Suppressor macrophage treated with lipopolysaccharide for 4 hours (primary cell): ENCODE measurements at places on chromosomes 13 and 19.

GRCh38 chr13:113041293-113041690 is 64.3 kb upstream of the F7 start:
- DNase-seq, result no peak

DNA sequence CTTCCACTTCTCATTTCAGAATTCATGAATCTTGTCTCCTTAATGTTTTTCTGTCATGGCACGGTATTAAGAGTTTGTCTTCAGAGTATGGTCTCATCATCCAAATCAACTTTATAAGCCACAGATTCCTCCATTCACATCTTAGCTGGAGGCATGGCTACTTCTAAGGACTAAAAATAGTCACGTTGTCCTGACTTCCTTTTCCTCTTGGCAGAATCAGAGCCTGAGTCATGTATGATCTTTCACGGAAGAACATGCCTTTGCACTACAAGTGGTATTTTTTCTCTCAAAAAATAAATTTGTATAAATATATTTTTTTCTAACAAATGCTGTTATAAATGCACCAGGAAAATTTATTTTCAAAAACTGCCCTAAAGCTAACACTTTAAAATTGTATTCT is 71.4 kb downstream of the ALOX5AP start:
- peak; percentile 71 for DNase-seq

DNA sequence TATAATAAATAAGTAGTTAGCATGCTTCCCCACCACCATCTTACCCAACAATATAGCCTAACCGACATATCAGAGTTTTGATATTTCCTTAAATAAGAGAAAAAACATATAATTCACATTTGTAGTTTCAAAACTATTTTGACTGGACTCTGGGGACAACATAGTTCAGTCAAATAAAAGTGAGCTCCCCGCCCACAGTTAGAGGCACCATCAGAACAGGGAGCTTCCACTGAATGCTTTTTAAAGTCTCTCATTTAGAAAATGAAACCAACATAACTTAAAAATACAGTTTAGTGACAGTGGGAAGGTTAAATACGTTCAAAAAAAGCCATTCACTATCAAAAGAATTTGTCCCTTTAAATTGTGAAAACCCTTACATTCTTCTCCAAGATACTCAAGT is 92.8 kb downstream of the EPSTI1 start:
- DNase-seq, result peak; percentile 20

DNA sequence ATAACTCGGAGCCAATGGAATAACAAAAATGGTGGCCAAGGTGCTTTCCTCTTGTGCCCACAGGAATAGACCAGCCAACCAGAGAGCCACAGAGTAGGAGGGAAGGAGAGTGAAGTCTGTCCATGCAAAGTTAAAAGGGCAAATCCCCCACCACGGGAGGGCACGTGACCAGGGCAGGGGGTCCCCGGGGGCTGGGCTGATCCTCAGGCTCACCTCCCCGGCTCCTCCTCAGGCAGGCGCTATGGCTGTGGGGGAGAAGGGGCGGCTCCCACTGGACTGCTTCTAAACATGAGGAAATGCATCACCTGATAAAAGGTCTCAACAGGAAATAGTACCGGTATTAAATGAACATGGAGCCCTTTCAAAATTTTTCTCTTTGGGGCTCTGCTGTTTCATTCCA is 73.2 kb upstream of the SLC15A1 start:
- no peak for DNase-seq

GRCh38 chr13:85709072-85709471 is 90.1 kb downstream of the SLITRK6 start:
- DNase-seq, result no peak

DNA sequence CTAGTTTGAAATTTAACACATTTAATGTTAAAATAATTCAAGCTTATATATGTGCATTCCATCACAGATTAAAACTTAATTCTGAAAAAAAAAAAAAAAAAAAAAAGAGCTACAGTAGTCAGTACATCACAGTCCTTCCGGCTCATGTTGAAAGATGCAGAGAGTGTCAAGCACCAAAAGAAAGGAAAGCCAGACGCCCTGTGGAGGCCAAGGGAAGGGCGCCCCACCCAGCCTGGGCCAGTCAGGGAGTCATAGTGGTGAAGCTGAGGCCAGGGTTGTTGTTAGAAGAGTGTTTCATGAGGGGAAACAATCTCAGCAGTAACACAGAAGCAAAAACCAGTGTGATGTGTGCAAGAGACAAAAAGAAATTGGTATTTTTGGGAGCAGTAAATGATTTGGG is 375.3 kb downstream of the MTUS2 start:
- no peak for DNase-seq

DNA sequence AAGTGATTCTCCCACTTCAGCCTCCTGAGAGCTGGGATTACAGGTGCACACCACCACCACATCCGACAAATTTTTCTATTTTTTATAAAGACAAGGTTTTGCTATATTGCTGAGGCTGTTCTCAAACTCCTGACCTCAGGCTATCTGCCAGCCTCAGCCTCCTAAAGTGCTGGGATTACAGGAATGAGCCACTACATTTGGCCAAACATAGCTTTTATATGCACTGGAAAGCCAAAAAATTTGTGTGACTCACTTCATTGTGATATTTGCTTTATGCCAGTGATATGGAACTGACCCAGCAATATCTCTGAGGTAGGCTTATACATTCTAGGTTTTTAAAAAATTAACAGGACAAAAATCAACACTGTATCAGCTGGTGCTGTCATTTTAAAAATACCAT is 26.8 kb upstream of the ACOD1 start:
- DNase-seq, result no peak

DNA sequence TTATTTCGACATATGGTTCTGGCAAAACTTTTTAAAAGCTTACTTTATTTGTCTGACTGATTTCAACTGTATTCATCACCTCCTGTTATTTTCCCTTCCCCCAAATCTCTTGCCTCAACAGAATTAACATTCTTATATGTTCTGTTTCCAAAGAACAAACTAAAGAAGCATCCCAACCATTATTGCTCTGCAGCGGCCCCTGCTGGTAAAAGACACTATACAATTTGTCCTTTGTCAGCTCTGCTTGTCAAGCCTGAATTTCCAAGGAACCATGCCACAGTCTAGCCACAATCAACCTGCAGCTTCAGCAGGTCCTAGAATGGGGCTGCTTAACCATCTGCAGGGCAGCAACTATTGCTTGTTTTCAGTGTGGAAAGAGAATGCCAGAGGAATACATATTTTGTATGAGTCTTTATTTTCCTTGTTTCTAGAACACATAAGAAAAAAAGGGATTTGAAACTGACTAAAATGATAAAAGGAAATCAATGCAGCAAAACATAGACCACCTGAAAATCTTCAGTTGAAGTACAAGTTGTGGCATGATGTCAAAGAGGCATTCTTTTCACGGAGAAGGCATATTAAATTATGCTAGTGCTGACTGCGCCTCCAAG is 845.3 kb downstream of the DIAPH3 start:
- DNase-seq, result peak; percentile 82

- DNase-seq, result no peak
Measured at GRCh38 chr19:14407605-14408484, 11.3 kb downstream of the DDX39A start.

- no peak for DNase-seq
Measured at GRCh38 chr13:35468195-35468594, 8.3 kb downstream of the MAB21L1 start.

- no peak for DNase-seq
Measured at GRCh38 chr13:101747039-101747438, 294.6 kb downstream of the ITGBL1 start.

GRCh38 chr19:18520848-18521691 is 800 bp downstream of the ELL start:
- DNase-seq, result peak; percentile 47

GRCh38 chr13:48533961-48534600 is 1.2 kb upstream of the RCBTB2 start:
- no peak for DNase-seq

GRCh38 chr13:113064000-113064533 is 41.5 kb upstream of the F7 start:
- no peak for DNase-seq

DNA sequence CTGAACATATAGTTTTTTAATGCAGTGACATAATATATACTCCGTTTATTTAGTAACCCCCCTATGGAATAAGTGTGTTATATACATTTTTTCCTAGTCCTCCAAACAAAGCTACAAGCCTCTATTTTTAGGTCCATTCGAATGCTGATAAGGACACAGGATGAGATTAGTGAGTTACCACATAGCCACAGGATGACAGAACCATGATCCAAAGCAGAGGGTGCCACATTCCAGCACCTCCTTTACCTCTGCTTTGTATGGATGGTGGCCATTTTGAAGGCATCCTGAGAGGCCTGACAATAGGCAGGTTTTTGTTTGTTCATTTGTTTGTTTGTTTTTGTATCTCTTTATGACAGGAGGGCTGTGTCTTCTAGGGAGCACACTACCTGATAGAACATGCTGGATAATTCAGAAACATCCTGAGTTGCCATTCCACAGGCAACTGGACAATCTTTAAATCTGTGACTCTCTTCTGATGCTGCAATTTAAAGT is 186.3 kb downstream of the MTUS2 start:
- DNase-seq, result no peak

GRCh38 chr13:112896736-112897602 is 72.0 kb upstream of the MCF2L start:
- DNase-seq, result no peak

- DNase-seq, result no peak
Measured at GRCh38 chr19:7483720-7484201, 5.1 kb downstream of the PEX11G start.

GRCh38 chr19:35031072-35031881 is 1.0 kb downstream of the SCN1B start:
- DNase-seq, result no peak

DNA sequence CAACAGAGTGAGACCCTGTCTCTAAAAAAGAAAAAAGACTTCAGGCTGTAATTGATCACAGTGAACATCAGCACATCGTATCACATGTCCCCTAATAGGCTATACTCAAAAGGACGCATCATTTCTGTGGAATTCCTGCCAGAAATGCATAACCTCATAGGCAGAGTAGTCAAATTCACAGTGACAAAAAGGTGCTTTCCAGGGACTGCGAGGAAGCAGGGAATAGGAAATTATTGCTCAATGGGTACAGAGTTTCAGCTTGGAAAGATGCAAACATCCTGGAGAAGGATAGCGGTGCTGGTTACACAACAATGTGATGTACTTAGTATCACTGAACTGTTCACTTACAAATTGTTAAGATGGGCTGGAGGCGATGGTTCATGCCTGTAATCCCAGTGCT is 41.1 kb upstream of the MRI1 start:
- DNase-seq, result no peak

DNA sequence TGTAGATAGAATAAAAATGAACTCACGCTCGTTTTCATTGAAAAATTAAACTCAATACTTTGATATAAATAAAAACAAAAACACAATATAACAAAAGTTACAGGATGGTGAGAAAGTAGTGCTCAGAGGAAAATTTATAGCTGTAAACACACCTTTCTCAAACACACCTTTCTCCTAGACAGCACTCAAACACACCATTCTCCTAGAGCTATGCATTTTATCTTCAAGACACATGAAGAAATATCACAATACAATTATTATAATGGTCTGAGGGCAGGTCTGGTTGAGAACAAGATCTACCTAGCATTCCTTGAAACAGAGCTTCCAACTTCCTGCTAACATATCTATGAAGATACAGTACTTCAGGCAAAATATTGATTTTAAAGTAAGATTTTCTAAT is 183.4 kb upstream of the NBEA start:
- DNase-seq, result no peak

- no peak for DNase-seq
Measured at GRCh38 chr13:97720896-97721295, 232.6 kb upstream of the IPO5 start.

- no peak for DNase-seq
Measured at GRCh38 chr19:33211794-33212435, 13.7 kb downstream of the SLC7A10 start.

- no peak for DNase-seq
Measured at GRCh38 chr13:91292630-91293221, 54.8 kb upstream of the MIR17HG start.

DNA sequence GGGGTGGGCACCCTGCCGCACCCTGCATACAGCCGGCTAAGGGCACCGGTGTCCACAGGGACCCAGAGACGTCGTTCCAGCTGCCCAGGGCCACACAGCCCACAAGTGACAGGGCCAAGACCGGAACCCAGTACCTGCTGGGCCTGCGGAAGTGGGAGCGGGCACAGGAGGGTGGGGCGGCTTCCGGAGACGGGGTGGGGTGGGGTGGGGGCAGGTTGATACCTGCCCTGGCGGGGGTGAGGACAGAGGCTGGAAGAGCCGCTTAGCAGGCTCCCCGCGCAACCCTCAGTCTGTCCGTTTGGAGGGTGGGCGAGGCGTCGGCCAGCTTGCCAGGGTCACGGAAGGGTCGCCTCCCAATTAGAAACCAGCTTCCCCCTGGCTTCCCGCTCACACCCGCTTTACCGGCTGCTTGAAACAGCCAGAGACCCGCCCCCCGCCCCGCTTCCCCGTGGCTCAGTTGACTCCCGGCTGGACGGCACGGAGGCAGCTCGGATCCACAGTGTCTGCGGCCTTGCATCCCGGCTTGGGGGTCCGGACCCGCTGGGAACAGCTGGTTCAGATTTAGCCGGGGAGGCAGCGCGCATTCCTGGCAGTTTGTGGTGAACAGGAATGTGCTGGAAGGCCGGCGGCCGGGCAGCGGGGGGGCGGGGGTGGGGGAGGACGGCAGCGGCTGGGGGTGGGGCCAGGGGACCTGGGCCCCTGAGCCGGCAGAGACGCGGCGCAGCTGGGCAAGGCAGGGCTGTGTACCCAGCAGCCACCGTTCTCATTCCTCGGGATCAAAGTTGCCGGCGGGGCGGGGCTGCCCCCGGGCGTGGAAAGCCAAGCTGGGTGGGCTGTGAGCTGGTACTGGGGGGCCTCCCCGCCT is 1.9 kb downstream of the CNN2 start:
- DNase-seq, result peak; percentile 50

GRCh38 chr13:19864746-19865309 is 1.4 kb upstream of the ZMYM5 start:
- peak; percentile 83 for DNase-seq

DNA sequence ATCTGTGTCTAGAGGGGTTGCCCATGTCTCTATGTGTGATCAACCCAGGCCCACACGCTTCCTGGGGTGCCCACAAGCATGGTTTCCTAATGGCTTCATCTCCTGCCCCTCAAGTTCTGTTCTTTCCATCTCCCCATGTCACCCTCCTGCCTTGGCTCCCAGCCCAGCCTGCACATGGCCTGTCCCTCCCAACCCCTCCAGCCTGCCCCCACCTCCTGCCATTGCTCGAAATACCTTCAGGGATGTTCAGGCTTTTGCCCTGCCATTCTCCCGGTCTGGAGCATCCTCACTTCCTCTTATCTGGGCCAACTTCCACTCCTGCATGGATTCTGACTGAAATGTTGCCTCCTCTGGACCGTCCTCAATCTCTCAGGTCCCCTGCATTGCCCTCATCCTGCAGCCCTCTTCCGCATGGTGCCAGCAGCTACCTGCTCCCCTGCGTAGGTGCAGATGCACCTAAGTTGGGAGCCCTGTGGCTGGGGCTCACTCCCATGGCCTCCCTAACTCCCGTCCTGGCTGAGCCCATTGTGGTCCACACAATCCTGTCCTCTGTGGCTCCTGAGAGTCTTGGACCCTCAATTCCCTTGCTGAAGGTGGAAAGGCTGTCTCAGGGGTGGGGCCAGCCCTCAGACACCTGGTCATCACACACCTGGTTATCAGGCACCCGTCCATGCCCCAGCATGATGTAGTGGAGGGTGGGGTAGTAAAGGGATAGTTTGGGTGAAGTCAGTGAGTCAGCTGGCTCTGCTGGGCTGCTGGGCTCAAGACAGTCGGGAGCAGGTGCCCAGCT is 152.1 kb downstream of the URI1 start:
- no peak for DNase-seq
